ENCODE measurements at places on chromosomes 7 and 10.

GRCh38 chr10:119516381-119517234 is 25.9 kb downstream of the RGS10 start:
- no peak for DNase-seq

DNA sequence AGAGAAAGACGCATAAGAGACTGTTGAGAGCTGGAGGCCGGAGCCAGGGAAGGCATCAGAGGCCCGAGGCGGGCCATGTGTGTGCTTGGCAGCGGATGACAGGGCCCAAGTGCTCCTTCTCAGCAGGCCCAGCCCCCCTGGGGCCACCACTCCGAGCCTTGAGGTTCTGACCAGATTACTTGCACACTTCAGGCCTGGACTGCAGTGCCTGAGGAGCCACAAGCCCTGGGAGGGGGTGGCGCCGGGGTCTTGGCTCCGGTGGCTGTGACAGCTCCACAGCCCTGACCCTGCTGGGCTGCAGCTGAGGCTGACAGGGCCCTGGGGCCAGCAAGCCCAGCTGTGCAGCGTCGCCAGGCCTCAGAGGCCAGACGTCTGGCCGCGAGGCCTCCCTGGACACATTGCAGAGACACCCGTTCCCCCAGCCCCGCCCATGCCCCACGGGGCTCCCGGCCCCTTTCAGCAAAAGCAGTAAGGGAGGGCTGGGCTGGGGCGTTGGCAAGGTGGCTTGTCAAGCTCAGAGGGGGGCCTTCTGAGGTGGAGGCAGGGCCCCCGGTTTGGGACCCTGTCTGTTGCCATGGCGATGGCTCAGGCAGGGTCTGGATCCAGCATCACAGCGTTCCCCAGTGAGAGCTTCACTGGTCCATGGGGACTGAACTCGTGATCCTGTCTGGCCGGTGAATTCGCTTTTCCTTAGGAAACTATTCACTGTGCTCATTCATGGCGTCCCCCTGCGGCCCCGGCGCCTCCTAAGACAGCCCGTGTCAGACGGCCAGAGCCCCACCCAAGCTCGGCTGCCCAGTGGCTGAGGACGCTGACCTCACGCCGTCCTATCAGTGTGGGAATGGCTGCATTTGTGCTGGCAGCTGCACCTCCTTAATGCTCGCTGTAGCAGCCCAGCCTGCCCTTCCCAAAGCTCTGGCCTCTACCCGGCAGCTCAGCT is 5.7 kb downstream of the ELN start:
- no peak for DNase-seq

GRCh38 chr7:34453150-34453549 is 204.9 kb upstream of the NPSR1 start:
- no peak for DNase-seq

DNA sequence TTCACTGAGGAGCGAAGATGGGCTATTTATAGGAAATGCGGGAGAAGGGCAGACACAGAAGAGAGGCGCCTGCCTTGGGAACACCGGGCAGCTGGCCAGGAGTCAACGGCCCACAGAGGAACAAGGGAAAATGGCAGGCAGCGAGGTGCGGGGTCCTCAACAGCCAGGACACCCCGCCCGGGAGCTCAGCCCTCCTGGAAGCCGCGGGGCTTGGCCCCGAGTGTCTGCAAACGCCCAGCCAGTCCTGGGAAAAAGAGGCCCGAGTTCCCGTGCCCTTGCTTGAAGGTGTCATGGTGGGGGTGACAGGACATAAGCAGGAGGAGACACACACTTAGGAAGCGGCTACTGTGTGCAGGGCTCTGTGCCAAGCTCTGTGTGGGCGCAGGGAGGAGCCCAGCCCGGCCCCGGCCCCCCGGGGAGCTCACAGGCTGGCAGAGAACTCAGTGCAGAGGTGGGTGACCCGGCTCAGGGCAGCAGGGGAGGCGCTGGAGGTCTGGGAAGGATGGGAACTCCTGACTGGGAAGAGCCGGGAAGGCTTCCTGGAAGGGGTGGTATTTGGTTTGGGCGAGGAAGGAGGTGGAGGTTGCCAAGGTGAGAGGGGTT is 79.9 kb downstream of the ELFN1 start:
- no peak for DNase-seq

DNA sequence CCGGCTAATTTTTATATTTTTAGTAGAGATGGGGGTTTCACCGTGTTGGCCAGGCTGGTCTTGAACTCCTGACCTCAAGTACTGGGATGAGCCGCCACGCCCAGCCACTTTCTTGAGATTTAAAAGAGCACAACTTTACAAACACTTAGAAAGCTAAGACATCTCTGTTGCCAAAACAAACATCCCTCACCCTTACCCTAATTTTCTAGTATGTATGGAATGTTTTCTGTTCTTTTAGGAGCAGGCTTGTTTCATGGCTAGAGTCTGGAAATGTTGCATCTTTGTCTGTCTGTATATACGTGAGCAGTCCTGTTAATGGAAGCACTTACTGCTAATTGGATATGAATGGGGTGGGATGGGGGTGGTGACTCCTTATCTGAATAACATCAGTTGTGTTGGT is 2.9 kb downstream of the OLAH start:
- DNase-seq: no peak

DNA sequence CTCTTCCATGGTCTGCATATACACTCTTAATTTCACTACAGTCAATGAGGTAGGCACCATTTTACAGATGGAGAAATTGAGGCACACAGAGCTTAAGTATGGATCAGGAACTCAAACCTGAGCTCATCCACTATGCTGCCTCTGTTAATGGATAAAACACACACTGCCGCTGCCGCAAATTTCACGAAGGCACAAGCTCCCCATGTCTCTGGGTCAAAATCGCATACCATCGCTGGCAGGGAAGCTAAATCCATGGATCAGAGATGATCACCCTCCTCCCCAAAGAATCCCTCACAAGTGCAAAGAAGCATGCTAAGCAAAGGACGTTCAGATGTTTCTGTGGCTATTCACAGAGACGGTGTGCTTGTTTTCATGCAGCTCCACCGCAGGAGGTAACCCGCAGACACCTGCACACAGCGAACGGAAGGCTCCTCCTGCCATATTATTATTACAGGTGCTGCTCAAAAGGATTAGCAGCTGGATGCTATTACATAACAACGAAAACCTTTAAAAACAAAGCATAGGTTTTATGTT is 109.3 kb downstream of the UBE2H start:
- peak; percentile 56 for DNase-seq

DNA sequence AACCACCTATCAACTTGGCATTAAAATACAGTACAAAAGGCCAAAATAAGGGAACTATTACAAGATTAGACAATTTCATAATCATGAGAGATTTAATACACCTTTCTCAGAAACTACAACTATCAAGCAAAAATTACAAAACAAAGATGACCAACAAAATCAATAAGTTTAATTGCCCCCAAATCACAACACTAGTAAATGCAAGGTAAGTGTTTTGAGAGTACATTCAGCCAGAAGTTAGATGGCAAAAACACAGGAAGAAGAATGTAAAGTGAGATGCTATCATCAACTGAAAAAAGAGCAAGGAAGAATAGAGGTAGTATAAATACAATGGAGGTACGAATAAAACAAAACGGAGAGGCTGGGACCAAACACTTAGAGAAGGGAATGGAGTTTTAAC is 3.2 kb downstream of the PNPLA8 start:
- no peak for DNase-seq

- no peak for DNase-seq
These were observed 20.7 kb downstream of the PDIA4 start for GRCh38 chr7:149007611-149008010.

DNA sequence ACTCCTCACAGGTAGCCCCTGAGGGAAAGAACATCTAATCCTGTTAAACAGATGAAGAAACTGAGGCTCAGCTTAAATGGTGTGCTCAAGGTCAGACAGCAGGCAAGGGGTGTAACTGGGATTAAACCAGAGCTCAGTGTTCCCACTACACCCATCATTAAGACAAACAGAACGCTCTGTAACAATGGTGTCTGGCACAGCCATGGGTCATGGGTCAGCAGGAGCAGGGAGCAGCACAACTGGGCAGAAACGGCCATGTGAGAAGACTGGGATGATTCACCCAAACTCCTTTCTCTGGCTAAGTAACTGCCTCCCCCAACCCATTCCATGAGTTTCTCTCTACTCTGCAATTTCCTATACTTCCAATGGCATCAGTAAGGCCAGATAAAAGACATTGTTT is 85.5 kb upstream of the PDE1C start:
- no peak for DNase-seq

- DNase-seq: no peak
These were observed 173.6 kb downstream of the RPS24 start for GRCh38 chr10:78207216-78207615.

- no peak for DNase-seq
These were observed 537 bp upstream of the MRPS24 start for GRCh38 chr7:43869867-43870240.

DNA sequence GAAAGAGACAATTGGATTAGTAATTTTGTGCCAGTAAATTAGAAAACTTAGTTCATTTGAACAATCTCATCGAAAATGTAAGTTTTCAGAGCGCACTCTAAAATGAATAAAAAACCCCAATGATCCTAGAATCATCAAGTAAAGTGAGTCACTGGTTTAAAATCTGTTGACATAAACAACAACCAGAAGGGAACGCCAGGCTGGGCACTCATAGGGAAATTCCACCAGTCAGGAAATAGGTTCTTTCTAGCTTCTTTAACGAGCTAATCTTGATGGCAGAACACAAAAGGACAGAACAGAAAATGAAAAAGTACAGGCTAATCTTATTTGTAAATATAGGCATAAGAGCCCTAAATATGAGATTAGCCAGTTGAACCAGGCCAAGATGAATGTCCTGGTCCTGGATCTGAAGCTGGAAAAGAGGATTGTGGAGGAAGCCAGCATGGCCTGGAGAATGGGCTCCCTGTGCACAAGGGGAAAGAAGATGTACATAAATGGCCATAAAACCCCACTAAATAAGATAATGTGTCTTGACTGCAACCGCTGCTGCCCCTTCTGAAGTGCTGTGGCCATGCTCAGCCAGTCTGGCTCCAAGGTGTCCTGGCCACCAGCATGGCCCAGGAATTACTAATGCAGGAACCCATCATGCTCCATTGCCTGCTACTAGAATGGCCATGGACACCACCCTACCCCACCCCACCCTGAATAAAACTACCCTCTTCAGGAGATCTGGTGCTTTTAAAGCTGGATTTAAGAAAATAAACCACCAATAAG is 114.0 kb downstream of the WDFY4 start:
- no peak for DNase-seq

DNA sequence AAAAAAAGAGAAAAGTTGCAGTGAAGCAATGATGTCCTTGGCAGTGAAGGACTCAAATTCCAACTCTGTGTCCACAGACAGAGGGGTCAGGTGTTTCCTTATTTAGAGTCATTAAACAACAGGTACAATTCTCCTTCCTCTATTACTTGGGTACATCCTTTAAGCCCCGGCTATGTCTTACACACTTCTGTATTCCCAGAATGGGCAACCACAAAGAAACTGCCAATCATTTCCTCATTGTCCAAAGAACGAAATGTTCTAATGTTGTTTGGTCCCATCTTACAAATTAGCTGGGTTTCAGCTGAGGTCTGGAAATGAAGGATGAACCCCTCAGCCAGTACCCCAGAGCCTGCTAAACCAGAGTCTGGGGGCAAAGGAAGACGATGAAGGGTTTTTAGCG is 59.5 kb downstream of the GRB10 start:
- DNase-seq: no peak

GRCh38 chr10:104299031-104299904 is 30.3 kb downstream of the GSTO2 start:
- no peak for DNase-seq

DNA sequence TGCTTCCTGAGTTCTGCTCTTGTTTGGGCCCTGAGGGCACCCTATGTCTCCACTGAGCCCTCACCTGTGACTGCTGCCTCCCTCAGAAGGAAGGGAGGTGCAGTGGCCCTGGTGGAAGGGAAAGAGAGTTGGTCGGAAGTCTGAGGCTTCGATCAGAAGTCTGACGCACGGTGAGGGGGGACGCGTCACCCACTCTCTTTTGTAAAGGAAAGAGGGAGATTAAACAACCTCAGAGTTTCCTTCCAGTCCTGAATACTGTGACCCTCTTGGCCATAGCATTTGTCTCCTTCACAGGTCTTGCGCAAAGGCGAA is 31.4 kb upstream of the TRIM8 start:
- DNase-seq: no peak

- no peak for DNase-seq
These were observed 91.1 kb downstream of the CXCL12 start for GRCh38 chr10:44293842-44294241.

GRCh38 chr7:80731281-80731680 is 92.8 kb downstream of the CD36 start:
- DNase-seq: no peak

- no peak for DNase-seq
These were observed 97.7 kb upstream of the GALNT17 start for GRCh38 chr7:71034243-71034642.

DNA sequence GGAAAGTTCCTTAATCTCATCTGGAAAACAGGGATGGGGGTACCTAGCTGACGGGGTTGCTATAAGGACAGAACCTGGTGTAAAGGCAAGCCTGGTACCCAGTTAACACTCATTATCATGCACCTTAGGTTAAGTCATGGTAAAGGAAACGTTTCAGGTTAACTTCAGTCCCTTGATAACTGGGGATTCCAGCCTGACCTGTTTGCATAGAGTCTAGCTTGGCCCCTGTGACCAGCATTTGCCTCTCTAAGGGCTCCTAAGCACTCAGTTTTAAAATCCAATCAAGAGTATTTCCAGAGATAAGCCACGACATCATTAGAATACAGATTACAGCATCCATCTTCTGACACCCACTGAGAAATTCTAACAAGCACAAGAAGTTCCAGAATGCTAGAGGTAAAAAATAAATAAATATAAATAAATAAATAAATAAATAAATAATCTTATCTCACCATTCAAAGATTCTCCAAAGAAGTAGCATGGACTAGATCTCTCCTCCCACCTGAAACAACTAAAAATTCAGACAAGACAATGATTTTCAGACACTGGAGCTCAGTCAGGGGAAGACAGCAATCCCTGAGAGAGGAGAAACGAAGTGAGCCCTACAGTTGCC is 184.6 kb downstream of the KCNMA1 start:
- no peak for DNase-seq

- DNase-seq: no peak
These were observed 1213.1 kb downstream of the DNAJB9 start for GRCh38 chr7:109782806-109783205.

- DNase-seq: no peak
These were observed 3.2 kb downstream of the AMZ1 start for GRCh38 chr7:2691011-2691707.

GRCh38 chr10:48289501-48290238 is 15.2 kb upstream of the FRMPD2 start:
- no peak for DNase-seq

DNA sequence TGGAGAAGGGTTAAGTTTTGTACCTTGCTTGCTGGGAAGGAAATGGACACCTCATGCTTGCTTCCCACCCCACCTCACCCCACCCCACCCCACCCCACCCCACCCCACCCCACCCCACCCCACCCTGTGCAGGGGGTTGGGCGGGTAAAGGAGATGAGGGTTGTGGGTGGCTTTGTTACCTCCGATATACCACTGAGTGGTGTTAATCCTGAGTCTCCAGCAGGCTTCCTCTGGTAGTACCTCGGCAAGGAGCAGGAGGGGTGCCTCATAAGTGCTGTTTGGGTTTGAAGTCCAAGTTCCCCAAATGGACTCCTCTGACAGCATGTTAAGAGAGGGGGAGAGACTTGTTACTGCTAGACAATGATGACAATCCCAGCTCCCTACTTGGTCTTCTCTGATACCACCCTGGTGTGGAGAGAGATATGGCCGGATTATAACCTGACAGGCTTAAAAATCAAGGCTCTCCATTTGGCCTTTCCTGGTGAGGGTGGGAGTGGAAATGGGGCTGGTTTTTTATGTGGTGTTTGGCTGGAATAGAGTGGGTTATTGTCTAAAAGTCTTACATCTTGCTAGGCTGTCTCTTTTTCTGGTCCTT is 11.7 kb downstream of the SAMD8 start:
- no peak for DNase-seq

GRCh38 chr10:63866747-63867140 is 345.5 kb downstream of the REEP3 start:
- DNase-seq: no peak

All from NCI-H2081 treated with DMSO at 0.1 percent for 48 hours (cell line).